ENCODE measurements at places on chromosomes 7 and 10.

DNA sequence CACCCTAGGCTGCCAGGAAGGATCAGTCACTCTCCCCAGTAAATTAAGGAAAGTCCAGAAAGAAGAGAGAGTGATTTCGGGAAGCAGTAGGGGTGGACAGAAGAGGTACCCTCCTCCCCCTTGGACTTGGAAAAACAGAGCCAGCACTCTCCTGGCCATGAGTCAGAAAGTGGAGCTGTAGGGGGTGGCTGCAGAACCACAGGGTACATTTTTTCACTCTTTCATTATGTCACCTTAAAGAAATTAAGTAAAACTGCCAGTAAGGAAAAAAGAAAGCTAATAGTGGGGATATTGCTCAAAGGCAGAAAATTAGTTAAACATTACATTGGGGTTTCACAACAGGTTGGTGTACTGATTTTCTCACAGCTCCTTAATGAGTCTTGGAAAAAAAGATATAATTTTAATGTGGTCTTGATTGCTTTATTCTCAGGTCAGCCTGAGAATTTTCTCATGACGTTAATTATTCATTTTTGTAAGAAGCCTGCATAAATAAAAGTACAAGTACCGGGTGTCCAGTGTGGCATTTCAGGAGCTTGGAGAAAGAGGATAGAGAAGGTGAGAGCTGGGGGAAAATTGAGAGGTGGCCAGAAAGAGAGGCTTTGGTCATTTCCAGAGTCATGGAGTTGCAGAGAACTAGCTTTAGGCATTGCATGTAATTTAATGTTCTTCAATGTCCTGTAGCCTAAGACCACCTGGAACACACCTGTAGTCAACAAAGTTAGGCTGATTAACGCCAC lies 23.2 kb upstream of the AOAH start:
- DNase-seq, result no peak

GRCh38 chr10:22723783-22724182 lies 9.4 kb upstream of the PIP4K2A start:
- no peak for DNase-seq

DNA sequence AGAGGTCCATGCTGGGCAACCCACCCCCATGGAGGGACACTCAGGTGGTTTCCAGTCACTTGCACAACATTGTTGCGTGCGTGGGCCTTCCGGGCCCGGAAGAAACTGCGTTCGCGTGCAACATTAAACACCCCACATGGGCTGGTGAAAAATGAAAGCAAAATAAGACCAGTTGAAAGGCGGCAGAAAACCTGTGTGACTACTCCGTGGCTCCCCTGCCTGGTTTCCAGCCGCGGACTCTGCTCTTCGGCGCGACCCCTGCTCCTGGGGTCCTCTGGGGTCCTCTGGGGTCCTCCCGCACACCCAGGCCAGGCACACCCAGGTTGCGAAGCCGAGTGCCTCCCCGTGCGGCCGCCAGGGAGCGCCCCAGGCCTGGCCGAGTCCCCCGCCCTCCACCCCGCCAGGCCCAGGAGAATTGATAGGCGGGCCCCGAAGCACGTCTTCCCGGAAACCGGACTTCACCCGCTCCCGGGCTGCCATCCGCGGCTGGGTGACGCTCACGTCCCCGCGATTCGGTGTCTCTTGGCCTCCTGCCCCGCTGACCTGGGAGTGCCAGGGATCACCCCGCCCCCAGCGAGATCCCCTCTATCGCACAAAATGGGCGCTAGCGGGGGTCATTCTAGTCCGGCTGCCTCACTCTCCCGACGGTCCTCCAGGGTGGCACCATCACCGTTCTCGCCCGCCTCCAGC lies 1.9 kb upstream of the SH2D4B start:
- DNase-seq, result no peak

- DNase-seq, result no peak
These were observed 744 bp upstream of the DRGX start for GRCh38 chr10:49396666-49396999.

DNA sequence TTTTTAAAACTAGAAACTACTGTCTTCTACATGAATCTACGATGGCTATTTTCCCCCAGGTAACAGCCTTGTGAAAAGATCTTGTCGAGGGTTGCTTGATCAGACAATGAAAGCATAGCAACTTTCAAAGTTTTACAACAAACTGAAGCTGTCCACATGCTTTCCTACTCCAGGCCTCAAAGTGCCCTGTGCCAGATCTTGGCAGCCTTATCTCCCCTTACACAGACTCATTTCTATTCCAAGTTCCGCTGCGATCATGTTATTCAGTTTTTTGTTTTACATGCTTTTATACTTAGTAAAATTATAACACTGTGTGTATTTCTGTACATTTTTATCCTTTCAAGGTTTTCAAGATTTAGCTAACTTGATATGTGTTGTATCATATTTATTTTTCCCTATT lies 661.7 kb upstream of the SORCS1 start:
- no peak for DNase-seq

DNA sequence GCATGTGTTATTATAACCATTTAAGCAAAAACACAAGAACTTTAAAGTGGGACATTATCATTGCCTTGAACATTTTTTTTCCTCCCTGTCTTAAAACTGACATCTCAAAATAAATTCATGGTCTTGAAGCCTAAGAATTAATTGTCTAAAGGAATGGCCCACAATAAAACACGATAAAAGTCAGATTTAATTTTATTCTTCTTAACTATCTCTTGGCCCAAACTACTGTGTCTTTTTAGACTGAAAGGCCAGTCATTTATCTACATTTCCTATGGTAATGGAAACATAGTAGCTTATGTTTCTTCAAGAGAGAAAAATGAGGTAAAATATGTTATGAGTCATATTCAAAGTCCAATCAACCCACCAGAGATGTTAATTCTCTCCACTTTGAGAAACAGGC lies 24.4 kb upstream of the ETV1 start:
- DNase-seq, result no peak

DNA sequence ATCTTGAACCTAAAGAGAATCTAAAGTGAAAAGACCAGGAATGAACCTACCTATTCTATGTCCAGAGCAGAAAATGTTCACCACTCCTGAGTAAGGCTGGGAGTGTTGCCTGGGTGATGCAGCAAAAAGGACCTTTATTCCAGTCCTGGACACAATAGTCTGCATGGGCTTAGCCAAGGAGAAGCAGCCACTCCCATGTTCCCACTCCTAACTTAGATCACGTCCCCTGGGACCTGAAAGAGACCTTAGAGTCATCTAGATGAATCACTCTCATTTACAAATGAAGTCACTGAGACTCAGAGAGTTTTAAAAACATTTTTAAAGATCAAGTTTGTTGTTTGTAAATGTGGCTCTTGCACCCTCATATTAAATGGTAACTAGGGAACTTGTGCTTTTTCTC lies 763.4 kb downstream of the KCNMA1 start:
- DNase-seq, result no peak

Measured in anterior cingulate cortex (tissue), 58 donors.